ENCODE measurements at places on chromosomes 5 and 9. TPM values are rescaled to one million over a fixed set of nuclear protein-coding genes. Genes with fewer than 3 reads are reported as not detected.

Gene LCN9
- not detected for total RNA-seq

Gene HMCN2
- total RNA-seq, result 0.24 TPM

Gene NDFIP1
- 40.3 TPM for total RNA-seq

Gene PLGRKT
- 21.2 TPM for total RNA-seq

Gene SLC45A2
- not detected for total RNA-seq

Gene XRCC4
- 7.6 TPM for total RNA-seq

Gene LARP1
- total RNA-seq, result 227 TPM

Gene DRD1
- not detected for total RNA-seq

Gene GCNT4
- total RNA-seq, result not detected

Gene COL15A1
- not detected for total RNA-seq

DNA sequence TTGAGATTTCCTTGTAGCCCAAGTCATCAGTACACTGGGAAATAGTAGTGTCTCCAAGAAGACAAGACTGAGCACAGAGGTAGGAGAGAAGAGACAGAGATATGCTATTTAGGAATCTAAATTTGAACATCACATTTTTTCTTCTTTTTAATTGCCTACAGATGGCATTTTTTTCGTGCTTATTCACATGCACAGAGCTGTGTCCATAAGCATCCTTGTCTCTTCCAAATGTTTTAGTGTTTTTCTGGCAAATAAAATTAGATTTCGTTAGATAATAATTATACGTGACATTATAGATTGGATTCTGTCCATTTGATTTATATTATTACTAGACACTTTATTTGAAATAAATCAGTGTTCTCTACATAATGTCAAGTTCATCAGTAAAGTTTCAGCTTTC is 80.9 kb downstream of the PRR16 start:
- H3K4me1 ChIP-seq, result no peaks in the 10 kb centered on the region
- no peak for DNase-seq
- H3K4me3 ChIP-seq, result no peak overlapping the region
- H3K36me3 ChIP-seq, result no peaks in the 10 kb centered on the region

DNA sequence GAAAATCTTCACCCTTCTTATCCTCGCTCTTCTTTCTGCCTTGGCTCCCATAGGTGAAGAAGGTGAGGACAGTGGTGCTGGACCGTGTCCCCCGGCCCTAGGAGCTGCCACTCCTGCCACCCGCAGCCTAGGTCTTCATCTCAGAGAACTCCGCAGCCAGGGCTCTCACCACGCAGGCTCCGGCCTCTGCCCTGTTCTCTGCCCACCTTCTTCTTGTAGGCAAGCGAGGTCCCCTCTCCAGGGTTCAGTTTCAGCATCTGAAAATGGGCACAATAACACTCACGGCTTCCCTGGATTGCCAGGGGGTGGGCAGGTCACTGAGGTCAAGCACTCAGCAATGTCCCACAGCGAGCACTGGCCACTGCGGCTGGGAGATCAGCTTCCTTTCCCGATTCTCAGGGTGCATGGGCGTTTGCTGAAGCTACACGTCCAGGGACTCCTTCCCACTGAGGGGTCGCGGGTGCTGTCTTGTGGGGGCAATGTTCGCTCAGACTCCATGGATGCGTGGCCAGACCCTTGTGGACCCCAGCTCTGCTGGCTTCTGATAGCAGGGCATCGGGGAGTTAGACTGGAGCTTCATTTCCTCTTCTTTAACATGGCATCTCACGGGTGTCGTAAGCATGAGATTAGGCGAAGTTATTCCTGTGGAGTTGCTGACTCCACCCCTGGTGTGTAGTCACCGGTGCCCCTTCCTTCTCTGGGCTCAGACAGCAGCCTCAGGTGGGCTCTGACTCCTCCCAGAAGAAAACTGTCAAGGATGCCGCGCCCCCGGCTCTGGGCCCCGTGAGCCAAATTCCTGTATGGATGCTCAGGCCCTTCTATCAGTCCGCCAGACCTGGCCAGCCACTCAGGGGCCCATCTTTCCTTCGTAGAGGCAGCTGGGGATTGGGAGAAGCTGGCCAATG is 145.1 kb upstream of the IRX2 start:
- no peak overlapping the region for H3K4me3 ChIP-seq
- no peak overlapping the region for H3K27ac ChIP-seq
- no peaks in the 10 kb centered on the region for H3K4me1 ChIP-seq
- no peak for DNase-seq

DNA sequence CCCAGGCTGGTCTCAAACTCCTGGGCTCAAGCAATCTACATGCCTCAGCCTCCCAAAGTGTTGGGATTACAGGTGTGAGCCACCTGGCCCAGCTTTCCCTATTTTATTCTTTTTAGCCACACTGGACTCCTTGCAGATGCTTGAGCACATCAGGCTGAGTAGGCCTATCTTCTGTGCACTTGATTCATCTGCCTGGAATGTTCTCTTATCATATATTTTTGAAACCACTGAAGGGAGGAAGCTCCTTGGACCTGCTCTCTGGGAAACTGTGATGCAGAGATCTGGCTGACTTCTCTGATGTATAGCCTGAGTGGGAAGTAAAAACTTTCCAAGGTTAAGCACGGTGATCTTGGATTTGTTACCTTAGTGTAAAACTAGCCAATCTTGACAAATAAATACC is 6.5 kb upstream of the MAT2B start:
- DNase-seq, result no peak
- H3K4me1 ChIP-seq, result peaks cover 7% of the 10 kb centered on the region
- no peaks in the 10 kb centered on the region for H3K36me3 ChIP-seq

DNA sequence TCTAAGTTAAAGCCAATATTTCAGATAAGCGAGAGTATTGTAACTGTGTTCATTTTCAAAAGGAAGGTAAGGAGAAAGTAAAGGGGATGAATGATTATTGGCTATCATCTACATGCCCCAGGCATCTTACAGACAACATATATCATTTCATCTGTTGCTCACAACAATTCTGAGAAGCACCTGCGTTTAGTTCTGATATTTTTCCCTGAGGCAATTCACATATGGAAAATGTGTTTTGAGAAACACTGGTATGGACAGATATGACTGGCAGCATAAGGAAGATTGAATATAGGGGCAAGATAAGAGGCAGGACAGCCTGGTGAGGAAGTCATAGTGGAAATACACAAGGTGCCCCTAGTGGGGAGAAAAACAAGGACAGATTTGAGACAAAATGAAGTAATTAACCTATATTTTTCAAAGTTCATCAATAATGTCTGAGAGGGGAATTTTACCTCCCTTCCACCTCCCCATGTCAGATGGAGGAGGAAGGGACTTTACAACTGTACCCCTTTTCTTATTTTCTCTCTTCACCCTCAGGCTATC is 87.7 kb upstream of the TRIM32 start:
- DNase-seq, result no peak
- H3K36me3 ChIP-seq, result no peaks in the 10 kb centered on the region
- no peak overlapping the region for H3K27ac ChIP-seq
- no peaks in the 10 kb centered on the region for H3K27me3 ChIP-seq
- no peaks in the 10 kb centered on the region for H3K4me1 ChIP-seq
- H3K4me3 ChIP-seq, result no peak overlapping the region

DNA sequence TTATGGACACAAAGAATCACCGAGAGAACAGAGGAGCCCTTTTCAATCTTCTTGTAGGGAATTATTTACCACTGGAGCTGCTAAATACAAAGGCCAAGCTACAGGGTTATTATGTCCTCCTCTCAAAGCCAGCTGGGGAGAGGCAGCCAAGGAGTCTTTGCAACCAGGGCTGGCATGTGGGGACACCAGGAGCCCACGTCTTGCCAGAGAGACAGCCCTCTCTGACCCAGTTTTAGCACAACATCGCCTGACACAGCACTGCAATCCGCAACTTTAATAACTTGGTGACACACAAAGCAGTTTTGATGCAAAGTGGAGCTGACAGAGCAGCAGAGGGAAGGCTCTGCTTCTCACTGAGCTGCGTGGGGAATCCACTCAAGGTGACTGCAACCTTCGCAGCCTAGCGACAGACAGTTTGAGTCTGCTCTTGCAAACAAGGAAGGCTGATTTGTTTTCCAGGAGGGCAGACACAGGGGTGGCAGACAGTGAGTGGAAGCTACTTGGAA is 33.6 kb downstream of the TLR4 start:
- H3K27ac ChIP-seq, result no peak overlapping the region
- no peaks in the 10 kb centered on the region for H3K36me3 ChIP-seq
- H3K27me3 ChIP-seq, result no peaks in the 10 kb centered on the region
- no peak for DNase-seq

- DNase-seq, result peak; percentile 74
- peak overlapping the region; percentile 58 for H3K27ac ChIP-seq
- peaks cover 14% of the 10 kb centered on the region for H3K4me1 ChIP-seq
- no peaks in the 10 kb centered on the region for H3K36me3 ChIP-seq
These were observed 291.2 kb downstream of the CWC27 start for GRCh38 chr5:65059681-65060598.

DNA sequence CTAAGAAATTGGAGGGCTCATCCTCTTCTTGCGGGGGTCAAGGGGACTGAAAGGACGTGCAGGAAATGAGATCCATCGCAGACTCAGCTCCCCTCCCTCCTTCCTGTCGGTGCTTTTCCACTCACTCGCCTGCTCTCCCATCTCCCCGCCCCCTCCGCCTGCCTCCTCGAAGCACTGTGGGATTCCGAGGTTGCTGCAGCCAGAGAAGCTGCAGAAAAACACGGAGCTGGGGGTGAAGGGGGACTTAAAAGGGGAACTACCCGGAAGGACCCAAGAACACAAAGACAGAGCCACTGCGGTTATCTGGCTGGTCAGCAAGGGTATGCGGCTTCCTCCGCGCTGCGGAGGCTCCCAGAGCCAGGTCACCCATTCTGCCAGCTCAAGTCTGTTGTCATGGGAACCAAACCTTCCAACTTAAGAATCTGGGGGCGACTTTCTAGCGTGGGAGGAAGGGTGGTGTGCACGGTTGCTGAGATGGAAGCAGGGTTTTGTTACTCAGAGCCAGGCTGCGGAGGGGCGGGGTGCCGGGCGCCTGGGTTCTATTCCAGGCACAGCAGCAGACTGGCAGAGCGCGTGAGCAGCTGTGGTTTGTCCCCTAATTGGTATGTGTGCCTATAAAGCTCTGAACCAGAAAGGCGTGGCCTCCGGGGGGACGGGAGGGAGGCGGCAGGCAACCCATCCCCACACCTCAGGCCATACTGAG is 24.9 kb downstream of the PCDHGC5 start:
- peaks cover 2% of the 10 kb centered on the region for H3K36me3 ChIP-seq
- DNase-seq, result peak; percentile 80
- H3K4me1 ChIP-seq, result peaks cover 26% of the 10 kb centered on the region
- no peaks in the 10 kb centered on the region for H3K27me3 ChIP-seq

GRCh38 chr5:120447706-120448239 is 16.3 kb upstream of the PRR16 start:
- no peaks in the 10 kb centered on the region for H3K27me3 ChIP-seq
- H3K27ac ChIP-seq, result no peak overlapping the region
- H3K36me3 ChIP-seq, result no peaks in the 10 kb centered on the region
- H3K4me1 ChIP-seq, result peaks cover 29% of the 10 kb centered on the region
- peak; percentile 49 for DNase-seq
- no peak overlapping the region for H3K4me3 ChIP-seq

DNA sequence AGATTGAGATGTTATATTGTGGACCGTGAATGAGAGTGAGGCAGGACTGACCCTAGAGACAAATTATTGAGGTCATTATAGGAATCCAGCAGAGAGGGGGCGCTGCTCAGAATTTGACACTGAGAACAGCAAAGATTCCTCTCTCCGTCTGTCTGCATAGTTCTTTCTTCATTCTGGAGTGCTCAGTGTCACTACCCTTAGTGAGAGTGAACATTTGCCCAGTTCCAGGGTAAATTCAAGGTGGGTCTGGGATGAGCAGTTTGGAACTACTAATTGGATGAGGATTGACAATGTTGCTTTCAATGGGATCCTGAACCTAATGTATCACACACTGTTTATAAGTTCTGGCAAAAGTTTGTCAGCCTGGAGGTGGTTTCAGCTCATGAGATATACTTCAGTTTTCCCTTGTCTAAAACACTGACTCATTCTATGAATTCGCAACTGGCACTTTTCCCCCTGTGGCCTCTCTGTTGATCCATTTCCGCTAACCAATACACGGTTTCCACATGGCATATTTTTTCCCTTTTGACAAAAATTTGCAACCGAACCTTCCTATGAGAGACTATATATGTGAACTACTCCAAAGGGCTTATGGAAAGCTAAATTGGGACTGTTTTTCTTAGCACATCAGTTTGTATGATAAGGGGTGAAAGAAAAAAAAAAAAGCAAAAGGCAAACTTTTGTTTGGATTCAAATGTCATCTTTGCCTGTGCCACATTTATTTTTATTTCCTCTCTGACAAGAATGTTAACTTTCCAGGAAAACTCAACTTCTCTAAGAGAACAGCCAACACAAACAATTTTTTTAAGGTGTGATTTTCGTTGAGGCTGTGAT is 1240.7 kb upstream of the WWC1 start:
- peak overlapping the region; percentile 43 for H3K4me3 ChIP-seq
- DNase-seq, result peak; percentile 34
- no peaks in the 10 kb centered on the region for H3K27me3 ChIP-seq
- peak overlapping the region; percentile 60 for H3K27ac ChIP-seq

DNA sequence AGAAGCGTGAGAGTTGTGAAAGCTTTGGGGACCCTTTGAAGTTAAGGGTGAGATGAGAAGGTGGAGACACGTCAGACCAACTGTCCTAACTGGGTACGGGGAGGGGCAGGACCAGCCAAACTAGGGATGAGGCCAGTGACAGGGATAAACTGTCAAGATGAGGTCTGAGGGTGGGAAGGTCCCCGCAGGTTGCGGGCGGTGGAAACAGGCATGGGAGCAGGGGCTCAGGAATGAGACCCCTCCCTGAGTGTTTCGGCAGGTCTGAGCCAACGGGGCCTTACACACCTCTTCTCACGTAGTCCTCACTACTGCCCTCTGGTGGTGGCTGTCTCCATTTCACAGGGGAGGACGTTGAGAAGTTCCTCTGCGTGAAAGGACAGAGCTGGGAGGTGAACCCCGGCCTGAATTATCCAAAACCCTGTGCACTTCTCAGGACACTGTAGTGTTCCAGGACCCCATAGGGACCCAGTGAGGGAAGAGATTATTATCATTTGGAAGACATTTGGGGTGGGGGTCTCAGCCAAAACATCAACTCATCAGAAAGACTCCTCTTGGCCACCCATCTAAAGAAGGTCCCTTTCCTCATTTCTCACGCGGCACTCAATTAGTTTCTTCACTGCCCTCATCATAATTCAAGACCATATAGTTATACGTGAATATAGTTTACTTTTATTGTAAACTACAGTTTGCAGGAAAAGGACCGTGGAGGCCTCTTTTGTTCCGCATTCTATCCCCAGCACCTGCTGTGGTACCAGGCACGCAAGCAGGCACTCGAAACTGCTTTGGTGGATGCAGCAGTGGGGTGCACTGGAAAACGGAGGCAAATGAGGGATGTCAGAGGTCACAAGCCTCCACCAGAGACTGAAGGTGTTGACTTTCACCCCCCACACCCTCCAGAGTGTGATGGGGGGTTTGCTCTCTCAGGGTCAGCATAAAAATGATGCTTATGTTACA is 21.7 kb upstream of the NANS start:
- peak overlapping the region; percentile 65 for H3K27ac ChIP-seq
- peak; percentile 75 for DNase-seq
- no peaks in the 10 kb centered on the region for H3K27me3 ChIP-seq
- H3K36me3 ChIP-seq, result no peaks in the 10 kb centered on the region

DNA sequence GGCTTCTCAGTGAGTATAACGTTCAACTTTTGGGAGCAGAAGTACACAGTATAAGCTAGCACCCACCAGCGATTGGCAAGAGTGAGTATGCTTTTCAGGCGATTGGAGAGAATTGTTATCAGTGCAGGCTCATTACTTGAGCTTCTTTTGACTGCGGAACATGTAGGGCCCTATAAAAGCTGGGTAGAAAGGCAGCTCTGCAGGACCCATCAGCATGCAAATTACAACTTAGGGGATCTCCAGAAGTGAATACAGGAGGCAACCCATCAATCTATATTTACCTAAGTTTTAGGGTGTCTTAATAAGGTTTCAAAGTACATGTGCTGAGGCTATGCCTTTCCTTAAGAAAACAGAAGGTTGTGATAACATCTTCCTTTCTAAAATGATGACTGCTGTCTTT is 225.0 kb downstream of the MLLT3 start:
- no peak for DNase-seq
- H3K36me3 ChIP-seq, result no peaks in the 10 kb centered on the region
- no peak overlapping the region for H3K27ac ChIP-seq
- no peak overlapping the region for H3K4me3 ChIP-seq
- H3K27me3 ChIP-seq, result no peaks in the 10 kb centered on the region
